ENCODE measurements at places on chromosomes 5 and 9.

DNA sequence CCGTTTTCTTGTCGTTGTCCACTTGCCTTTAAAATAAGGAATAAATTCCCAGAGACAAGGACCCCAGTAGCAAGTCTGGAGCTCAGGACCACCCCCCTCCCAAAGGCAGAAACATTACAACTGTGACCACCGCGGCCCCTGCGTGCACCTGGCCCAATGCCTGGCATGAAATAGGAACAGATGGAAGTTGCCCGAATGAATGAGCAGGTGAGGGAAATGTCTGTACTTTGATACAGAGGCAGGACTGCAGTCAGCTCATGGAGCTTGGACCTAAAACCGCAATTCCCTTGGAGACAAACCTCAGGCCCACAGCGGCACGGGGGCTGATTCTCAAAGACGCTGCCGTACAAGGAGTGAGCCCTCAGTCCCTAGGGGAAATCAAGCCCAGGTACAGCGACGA is 55.3 kb upstream of the SARDH start:
- DNase-seq: no peak

DNA sequence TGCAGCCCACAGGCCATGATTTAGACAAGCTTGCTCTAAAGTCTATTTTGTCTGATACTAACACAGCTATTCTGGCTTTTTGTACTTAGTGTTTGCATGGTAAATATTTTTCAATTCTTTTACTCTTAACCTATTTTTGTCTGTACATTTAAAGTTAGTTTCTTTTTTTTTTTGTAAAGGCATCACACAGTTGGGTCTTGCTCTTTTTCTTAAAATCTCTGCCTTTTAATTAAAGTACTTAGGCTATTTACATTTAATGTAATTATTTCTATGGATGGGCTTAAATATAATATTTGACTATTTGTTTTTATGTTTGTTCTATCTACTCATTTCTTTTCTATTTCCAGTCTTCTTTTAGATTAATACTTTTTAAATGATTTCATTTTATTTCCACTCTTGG is 49.7 kb upstream of the MAST4 start:
- DNase-seq: no peak

- DNase-seq: no peak
These were observed 412.2 kb upstream of the SLC24A2 start for GRCh38 chr9:20200991-20201431.

DNA sequence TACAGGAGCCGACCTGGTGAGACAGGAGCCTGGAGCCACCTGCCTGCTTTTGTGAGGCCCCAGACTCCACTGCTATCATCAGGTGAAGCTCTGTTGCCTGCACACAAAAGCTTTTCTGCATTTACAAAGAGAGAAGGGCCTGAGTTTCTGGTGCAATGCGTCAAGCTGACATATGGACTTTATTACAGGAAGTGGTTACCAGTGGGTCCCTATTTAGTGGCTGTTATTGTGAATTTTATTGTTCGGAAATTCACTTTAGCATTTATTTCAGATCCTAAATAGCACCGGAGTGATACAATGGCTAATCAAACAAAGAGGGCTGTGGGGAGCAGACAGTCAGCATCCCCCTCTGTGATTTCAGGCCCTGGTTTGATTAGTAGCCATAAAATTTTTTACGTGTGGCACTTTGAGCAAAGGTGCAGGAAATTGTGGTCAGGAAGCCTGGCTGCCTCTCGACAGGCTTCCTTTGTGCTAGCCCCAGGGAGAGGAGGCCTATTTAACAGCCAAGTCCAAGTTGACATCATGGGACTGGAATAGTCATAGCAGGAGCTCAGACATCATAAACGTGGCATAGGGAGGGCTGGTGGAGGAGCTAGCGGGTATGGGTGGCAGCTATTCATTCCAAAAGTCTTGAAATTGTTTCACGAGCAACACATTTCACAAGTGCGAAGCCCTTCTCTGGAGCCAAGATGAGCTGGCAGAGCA is 8.4 kb downstream of the TGFBI start:
- DNase-seq: no peak

GRCh38 chr5:180201051-180201987 is 7.7 kb downstream of the RASGEF1C start:
- no peak for DNase-seq

GRCh38 chr5:17879276-17879675 is 245.0 kb downstream of the TAF11L14 start:
- DNase-seq: no peak

- peak; percentile 83 for DNase-seq
These were observed 102.3 kb downstream of the ENC1 start for GRCh38 chr5:74538206-74538661.

DNA sequence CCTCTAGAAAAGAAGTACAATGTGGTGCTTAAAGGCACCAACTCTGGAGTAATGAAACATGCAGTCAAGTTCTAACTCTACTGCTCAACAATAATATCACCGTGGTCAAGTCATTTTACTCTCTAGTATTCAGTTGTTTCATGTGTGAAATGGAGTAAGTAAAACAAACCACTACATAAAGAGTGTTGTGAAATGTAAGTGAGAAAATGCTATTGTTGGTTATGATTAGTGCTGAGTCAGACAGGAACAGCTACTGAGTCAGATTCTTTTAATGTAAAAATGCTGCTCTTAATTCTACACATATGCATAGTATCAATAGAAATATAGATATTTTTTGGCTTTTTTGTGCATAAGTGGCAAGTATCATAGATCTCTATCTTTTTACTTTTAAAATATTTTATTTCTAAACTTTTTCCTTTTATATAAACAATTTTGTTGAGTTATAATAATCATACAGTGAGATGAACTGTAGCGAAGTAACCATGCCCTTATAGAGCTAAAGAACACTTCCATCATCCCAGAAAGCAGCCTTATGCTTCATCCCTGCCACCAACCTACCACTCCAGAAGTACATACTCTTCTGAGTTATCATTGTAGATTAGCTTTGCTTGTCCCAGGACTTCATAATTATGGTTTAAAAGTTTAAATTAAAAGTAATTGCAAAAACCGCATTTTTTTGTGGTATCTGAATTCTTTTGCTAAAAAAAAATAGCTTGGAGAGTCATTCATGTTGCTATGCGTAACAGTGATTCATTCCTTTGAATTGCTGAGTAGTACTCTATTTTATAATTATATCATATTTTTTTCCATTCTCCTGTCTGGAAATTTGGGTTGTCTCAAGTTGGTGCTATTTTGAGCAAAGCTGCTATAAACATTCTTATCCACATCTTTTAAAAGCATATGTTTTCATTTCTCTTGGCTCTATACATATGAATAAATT is 548.2 kb upstream of the CLINT1 start:
- peak; percentile 75 for DNase-seq

DNA sequence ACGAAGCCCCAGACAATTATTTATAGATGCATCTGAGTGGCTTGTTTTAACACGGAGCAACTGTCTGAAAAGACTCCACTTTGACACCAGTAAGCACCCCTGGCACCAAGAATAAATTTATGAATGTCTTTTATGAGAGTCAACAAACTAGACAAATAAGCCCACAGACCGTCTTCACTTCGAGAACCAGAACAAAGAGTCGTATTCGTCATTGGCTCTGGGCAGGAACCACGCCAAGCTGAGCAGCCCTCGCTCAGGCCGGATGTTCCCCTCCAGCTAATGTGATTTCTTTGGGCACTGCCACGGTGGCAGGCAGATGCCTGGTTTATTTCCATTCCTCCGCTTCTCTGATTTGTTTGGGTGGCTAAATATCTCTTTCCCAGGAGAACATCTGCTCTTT is 91.9 kb upstream of the STC2 start:
- DNase-seq: no peak

- no peak for DNase-seq
These were observed 11.6 kb upstream of the ZNF367 start for GRCh38 chr9:96429732-96430131.

GRCh38 chr9:12776513-12777055 is 1.8 kb downstream of the LURAP1L start:
- no peak for DNase-seq

DNA sequence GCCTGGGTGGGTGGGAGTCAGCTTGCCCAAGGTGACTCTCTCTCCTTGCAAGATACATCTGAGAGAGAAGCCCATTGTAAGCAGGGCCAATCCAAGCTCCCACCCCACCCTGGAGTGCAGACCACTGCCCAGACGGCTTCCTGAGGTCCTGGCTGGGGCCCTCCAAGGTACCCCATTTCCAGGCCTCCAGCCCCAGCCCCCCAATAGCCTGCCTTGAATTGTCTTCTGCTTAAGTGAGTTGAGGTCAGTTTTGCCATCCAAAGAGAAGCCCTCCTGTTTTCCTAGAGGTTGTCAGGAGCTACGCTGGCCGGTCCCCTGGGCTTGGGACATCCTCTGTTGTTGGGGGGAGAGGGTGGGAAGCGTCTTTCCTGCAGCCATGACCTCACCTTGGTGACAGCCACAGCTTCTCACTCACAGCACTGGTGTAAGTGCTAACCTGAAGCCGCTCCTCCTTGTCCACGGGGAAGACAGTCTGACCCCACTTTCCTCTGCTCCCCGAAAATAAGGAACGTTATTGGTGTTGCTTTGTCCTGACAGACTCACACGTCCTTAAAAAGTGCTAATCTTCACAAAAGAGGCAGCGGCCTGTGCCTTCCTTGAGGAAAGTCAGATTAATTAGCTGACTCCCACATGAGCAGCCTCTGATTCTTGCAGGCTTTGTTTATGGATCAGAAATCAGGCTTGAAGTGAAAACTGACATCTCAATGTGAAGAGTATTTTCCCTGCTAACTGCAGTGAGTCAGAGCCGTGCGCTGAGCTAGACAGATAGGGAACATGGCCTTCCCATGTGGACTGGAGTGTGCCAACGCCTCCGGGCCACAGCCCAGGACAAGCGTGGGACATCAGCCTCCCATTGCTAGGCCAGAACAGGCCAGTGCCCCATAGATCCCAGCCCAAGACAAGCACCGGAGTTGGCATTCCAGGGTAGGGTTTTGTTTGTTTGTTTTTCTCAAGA is 52.3 kb downstream of the ADAMTS2 start:
- no peak for DNase-seq

GRCh38 chr5:121870489-121870888 is 18.8 kb downstream of the FTMT start:
- peak; percentile 18 for DNase-seq

DNA sequence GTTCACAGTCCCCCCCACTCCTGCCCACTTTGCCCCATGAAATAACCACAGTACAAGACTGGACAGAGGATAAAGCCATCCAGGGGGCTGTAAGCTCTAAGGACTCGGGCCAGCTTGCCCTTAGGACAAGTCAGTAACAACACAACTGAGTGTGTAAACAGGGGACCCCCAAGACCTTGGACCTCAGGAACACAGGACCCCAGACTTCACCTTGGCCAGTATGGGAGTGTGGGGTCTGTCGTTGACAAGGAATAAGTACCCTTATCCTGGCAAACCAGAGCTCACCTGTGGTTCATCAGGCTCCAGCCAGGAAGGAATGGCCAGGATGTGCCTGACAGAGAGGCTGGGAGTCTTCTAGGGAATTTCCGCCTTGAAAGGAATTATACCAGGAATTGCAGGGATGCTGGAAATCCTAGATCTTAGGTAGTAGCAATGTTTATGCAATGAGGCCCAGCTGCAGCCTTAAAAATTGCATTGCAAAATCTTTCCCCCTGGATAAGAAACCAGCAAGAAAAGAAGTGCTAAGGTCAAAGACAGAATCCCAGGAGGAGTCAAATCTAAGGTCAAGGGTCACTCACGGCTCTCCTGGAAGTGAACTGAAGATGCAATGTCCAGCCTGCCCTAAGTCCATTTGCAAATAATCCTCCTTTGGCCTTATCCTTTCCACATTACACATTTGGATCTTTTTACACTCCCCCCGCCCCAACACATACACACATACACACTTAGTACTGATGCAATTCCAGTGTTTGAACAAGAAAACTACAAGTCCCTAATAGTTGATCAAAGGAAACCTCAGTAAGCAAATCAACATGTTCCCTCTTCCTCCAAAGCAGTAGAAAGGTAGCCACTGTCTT is 27.3 kb upstream of the TDRD7 start:
- DNase-seq: no peak

GRCh38 chr5:10876006-10876744 is 115.1 kb upstream of the DAP start:
- no peak for DNase-seq

DNA sequence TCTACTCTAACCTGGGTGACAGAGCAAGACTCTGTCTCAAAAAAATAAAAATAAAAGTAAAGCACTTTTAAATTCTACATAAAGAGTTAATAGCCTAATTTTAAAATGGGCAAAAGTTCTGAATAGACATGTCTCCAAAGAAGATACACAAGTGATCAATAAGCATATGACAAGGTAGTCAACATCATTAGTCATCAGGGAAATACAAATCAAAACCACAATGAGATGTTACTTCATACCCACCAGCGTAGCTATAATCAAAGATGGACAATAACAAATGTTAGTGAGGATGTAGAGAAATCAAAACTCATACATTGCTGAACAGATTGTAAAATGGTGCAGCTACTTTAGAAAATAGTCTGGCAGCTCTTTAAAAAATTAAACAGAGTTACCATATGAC is 64.1 kb downstream of the IQGAP2 start:
- no peak for DNase-seq

DNA sequence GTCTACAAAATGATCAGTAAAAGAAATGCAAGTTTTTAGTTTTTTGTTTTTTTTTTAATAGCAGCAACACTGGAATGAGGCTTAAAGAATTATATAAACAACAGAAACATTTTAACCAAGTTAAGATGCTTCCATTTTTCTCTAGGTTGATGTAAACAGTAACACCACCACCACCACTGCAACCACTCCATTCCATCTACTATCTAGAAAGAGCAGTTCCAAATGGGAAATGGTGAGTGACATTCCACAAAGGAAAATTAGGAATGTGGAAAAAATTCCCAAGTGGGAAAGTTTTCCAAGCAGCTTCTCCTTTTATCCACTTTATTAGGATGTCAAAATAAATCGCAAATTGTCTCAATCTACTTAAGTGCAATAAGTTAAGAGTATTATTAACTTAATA is 32.6 kb downstream of the SLC38A9 start:
- no peak for DNase-seq

- no peak for DNase-seq
These were observed 5.8 kb downstream of the DPP7 start for GRCh38 chr9:137108608-137109249.

- no peak for DNase-seq
These were observed 73.2 kb downstream of the MRPL36 start for GRCh38 chr5:1726469-1726865.

- DNase-seq: no peak
These were observed 127.0 kb downstream of the ADAMTS2 start for GRCh38 chr5:179217956-179218942.

- DNase-seq: peak; percentile 68
These were observed 86.3 kb upstream of the RPS23 start for GRCh38 chr5:82364497-82364896.

GRCh38 chr5:44797841-44798240 is 10.9 kb upstream of the MRPS30 start:
- no peak for DNase-seq

DNA sequence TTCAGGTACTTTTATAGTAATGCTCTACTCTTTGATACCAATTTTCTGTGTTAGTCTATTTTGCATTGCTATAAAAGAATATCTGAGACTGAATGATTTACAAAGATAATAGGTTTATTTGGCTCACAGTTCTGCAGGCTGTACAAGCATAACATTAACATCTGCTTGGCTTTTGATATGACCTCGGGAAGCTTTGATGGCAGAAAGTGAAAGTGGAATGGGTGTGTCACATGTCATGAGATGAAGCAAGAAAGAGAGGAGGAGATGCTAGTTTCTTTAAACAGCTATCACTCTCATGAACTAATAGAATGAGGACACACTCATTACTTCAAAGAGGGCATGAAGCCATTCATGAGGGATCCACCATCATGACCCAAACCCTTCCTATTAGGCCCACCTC is 270.9 kb upstream of the IL12B start:
- DNase-seq: no peak

- DNase-seq: peak; percentile 87
These were observed 50.7 kb upstream of the SLC30A5 start for GRCh38 chr5:69042915-69043654.

GRCh38 chr9:125747765-125748445 is 732 bp downstream of the PBX3 start:
- DNase-seq: no peak

Data from stromal cell of bone marrow (primary cell).